ENCODE measurements at places on chromosomes 7 and 10.

DNA sequence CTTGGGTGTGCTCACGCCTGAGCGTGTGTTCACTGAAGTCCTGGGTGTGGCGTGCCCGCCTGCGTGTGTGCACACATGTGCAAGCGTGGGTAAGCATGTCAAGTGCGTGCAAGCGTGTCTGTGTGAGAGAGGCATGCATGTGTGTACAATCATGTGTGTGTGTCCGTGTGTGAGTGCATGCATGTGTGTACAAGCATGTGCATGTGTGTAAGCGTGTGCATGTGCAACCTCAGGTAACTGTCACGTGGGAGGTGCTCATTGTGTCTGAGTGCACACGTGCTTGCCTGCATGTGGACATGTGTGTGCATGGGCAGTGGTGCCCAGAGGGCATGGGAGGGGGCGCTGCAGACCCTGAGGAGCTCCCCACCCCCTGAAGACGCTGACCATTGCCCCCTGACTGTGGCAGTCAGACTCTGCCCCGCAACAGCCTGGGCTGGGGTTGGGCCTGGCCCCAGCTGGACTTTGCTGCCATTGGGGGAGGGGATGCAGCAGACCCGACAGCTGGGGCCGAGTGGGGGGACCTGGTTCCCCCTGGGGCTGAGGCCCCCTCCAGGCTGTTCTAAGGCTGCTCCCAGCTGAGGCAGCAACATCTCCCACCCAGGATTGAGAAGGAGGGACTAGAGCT lies 88.1 kb downstream of the UNCX start:
- no peak for DNase-seq

DNA sequence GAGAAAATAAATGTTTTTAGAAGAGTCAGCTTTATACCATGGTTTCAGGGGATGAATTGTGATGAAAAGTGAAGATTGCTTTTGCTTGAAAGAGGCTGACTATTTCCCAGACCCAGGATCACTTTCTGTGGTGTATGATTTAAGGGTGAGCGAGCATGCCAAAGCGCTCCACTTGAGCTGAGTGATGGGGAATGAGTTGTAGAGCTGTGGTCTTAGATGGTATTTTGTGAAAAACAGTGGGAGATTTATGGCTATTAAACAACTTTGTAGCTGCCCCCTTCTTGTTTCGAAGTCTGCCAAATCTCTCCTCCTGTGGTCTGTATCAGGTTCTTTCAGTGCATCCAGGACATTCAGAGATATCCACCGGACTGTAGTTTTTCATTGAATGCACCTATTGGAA lies 888.2 kb downstream of the LRMDA start:
- DNase-seq, result no peak

DNA sequence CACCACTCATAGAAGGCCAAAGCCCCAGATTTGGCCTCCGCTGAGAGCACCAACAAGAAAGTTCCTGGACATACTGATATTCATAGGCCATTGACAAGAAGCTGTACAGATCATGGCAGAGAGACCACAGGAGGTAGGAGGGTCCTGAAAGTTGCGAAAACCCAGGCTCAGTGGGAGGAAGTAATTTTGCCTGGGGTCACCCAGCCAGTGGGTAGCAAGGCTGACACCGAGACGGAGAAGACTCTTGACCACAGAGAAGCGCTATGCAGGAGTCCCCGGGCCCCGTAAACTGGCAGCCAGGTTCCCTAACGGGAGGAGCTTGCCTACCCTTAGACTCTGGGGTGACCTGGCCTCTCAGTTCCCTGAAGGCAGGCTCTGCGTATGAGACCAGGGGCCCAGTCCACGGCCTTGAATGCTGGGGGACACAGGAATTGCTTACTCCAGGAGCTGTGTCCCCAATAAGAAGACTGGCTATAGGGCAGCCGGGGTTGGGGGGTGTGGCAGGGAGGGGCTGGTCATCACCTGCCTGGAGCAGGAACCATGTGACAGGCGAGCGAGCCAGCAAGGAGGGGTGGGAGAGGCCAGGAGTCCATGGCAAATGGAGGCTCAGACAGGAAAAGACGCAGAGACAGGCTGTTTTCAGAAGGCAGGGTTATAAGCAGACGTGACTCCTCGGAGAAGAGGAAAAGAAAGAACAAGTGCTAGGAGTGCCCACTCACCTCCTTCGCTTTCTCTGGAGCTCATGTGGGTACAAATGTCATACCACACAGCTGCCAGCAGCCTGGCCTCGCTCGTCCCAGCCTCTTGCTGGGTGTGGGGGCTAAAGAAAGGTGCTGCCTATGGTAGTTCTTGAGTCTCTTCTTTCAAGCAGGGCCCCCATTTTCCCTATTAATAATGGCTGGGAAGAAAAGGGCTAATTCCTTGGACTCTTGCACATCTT lies 24.6 kb upstream of the NPFFR1 start:
- DNase-seq, result no peak

DNA sequence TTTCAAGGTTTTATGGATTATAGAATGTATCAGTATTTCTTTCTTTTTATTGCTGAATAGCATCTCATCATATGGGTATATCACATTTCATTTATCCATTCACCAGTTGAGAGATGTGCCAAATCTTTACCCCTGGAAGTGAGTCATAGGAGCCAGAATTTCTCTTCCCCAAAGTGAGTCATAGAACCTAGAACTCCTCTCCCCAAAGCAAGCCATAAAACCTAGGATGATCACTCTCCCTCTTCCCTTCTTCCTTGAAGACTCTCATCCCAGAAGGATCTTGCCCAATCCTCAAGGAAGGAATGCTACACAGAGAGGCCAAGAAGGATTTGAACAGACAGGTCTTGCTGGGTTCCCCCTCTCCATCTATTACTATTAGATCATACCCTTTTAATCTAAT lies 199.9 kb downstream of the EVX1 start:
- peak; percentile 28 for DNase-seq

- DNase-seq, result peak; percentile 86
Measured at GRCh38 chr10:88989824-88990383, 694 bp upstream of the FAS start.

GRCh38 chr10:22252801-22253579 lies 35.2 kb upstream of the EBLN1 start:
- DNase-seq, result no peak

GRCh38 chr7:122518488-122518887 lies 180.4 kb downstream of the RNF133 start:
- no peak for DNase-seq

DNA sequence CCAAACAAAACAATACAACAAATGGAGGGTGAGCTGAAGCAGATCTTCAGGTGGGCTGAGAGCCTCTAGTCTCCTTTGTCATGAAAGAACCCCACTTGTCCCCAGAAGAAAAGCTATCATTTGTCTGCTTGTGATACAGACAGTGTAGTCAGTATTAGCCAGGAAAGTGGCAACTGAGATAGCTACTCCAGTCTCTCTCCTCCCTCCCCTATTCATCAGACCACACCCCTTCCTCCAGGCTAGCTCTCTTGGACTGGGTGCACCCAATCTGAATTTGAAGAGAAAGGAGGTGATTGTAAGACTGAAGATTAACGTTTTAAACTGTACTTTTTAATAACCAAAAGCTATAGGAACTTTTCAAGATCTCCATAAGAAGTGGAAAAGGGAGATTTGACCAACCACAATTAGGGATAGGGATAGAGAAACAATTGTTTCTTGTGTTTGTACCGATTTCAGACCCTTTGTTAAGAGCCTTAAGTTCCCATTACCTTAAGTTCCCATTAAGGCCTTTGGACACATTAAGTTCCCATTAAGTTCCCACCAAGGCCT lies 14.1 kb downstream of the BMPR1A start:
- DNase-seq, result no peak

GRCh38 chr10:102678842-102679289 lies 34.6 kb downstream of the TRIM8 start:
- DNase-seq, result no peak

GRCh38 chr10:122524811-122525210 lies 35.7 kb upstream of the DMBT1 start:
- no peak for DNase-seq
